ENCODE measurements at places on chromosomes 3 and 15.

GRCh38 chr3:98445949-98446406, 17.0 kb upstream of the OR5K1 start:
- peak; percentile 47 for DNase-seq

DNA sequence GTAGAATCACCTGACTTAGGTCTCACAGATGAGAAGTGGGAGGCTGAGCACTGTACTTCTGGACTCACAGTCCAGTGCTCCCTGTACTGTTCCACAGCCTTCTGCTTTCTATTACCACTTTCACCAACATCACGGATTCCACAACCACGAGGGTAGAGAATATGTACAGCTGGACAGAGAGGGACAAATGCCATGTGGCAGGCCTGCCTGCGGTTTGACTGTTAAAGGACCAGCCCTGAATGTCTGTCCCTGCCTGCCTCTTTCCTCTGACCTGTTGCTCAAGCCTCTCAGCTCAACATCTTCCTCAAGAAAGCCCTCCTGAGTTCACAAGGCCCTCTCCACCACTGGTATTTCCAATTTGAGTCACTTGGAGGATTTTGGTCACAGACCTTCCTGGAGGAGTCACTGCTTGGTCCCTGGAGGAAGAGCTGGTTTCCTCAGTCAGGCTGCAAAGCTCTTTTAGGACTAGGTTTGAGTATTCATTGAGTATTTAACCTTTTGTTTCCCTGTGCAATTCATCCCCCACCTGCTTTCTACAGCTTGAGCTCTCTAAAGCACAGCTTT, 49.1 kb downstream of the RAB11A start:
- DNase-seq, result no peak

GRCh38 chr3:100650651-100651619, 41.5 kb downstream of the ADGRG7 start:
- DNase-seq, result peak; percentile 60

GRCh38 chr3:134753999-134754742, 40.9 kb upstream of the EPHB1 start:
- no peak for DNase-seq

GRCh38 chr3:196639483-196640296, at the start of gene NRROS:
NRROS (plus strand) TSS chr3:196639694; CDS start chr3:196654540, 14,846 bp downstream.
- peak; percentile 88 for DNase-seq

DNA sequence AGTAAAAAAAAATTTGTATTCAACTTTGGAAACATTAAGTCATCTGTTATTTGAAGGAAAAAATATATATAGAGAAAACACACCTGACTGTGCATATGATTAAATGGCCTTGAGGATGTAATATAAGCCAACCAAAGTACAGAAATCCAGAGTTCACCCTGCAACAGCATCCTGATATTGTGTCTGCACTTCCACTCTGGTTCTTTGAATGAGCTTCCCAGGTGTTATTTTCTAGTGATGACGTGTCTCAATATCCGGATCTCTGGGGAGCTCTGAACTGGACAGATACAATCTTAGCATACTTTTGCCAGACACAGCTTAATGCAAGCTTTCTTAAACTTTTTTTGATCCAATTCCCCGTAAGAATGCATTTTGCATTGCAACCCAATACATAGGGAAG, 19.5 kb upstream of the PIK3CB start:
- no peak for DNase-seq

GRCh38 chr3:31861826-31862225, 119.2 kb downstream of the OSBPL10 start:
- DNase-seq, result no peak

- no peak for DNase-seq
Observed at GRCh38 chr15:68910341-68910740, 20.0 kb upstream of the SPESP1 start.

DNA sequence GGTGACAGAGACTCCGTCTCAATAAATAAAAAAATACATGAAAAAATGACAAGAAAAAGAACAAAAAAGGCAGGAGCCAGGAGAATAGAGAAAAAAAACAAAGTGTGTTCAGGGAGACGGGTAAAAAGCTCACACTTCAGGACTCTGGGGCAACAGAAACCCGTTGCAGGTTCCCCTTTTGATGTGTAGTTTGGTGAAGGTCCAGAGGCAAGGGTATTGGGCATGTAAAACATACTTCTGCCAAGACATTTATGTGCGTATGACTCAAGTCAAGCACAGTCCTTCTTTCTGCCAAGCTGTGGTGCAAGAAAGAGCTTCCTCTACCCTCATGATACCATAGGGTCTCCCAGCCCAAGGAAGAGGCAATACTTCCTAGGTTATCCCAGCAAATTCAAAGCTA, 33.4 kb upstream of the STRIT1 start:
- DNase-seq, result no peak

DNA sequence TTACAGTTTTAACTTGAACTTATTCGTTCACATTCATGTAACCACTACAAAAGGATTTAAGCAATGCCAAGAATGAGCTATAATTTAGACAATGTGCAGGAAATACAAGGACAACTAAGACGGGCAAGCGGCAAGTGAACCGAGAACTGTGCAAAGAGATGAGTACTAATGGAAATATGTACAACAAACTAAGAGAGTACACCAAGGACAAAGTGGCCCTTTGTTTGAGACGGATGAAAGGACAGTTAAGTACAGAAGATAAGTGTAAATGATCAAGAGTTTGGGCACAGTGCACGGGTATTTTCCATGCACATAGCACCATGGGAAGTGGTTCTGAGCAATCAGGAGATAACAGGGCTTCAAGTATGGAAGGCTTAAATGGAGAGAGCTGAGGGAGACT, 281.7 kb downstream of the ROBO2 start:
- no peak for DNase-seq

DNA sequence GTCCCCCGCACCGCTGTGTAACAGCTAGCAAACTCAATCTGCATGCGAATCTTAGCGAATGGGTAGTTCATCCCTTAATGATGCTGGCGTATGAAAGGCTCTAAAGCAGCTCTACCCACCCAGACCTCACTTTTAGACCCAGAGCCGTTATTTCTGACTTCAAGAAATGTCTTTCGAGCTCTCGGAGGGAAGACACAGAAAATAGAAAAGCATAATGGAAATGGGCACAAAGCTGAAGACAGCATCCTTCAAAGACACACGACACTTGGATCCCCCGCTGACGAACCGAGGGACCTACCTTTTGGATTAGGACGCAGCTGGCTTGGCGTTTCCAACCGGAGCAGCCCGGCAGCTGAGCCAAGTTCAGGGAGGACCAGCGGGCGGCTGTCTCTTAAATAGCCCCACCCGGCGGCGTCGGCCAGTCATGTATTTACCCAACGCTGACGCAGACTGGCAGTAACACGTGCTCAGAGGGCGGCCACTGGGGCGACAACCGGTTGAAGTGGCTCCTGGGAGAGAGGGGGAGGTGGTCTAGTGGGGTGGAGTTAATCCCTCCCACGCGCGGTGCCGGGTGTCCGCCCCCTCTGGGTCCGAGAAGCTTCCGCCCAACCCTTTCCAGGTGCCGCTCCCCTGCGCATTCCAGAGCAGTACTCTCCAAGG, 1.5 kb downstream of the CCK start:
- peak; percentile 28 for DNase-seq
